ENCODE measurements at places on chromosomes 16 and 17.

GRCh38 chr17:35559495-35560210 lies 966 bp downstream of the SLFN14 start:
- no peak for DNase-seq

DNA sequence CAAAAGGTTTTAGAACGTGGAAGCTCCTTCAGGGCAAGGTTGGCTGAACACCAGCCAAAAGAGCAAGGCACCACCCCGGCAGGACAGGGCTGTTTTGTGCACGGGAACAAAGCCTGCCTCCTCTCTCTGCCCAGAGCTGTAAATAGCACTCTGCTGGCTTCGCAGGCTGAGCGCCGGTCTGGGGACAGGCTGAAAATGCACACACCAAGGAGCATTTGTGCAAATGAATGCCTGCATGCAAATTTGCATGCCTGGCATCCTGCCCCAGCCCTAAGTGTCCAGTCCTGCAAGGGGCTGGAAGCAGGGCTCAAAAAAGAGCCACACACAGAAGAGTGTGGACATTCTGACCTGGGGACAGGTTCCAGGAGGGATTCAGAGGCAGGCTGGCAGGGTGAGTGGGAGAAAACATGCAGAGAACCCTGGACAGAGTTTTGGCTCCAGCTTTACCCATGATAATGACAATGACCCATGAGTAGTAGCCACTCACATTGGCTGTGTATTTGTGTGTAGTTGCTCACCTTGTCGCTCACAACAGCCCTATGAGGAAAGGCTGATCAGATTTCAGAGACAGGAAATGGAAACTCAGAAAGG lies 11.7 kb downstream of the ABAT start:
- DNase-seq: no peak

DNA sequence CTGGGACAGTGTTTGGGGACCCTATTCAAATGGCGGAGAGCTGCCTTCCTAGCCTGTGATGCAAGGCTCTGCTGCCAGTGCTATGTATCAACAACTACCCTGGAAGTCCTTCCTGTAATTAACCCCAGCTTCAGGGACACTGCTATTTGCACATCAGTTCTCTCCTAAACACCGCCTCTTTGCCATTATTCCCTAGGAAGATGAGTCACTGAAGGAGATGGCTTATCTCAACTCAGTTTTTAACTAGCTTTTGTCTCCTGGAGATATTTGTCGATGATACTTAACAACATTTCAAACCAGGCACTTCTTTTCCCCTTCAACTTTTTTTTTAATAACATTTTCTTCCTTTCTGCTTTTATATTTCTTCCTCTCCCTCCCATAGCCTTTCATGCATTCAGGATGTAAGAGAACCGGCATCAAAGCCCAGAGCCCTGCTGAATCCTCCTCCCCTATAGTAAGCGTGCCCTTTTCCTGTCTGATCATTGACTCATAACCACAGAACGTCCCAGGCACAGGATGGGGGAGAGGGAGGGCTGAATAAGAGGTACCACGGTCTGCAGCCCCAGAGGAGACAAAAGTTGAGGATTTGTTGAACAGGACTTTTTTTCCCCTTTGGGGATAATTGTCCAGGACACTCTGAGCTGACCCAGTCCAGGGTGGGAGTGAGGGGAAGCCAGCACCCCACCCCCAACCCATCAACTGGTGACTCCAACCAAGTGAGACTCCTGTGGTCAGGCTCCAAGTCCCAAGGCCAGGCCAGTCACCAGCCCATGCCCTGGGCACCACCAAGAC lies 387.8 kb upstream of the SALL1 start:
- no peak for DNase-seq

- no peak for DNase-seq
Observed at GRCh38 chr16:76370344-76370743, 93.1 kb downstream of the CNTNAP4 start.

DNA sequence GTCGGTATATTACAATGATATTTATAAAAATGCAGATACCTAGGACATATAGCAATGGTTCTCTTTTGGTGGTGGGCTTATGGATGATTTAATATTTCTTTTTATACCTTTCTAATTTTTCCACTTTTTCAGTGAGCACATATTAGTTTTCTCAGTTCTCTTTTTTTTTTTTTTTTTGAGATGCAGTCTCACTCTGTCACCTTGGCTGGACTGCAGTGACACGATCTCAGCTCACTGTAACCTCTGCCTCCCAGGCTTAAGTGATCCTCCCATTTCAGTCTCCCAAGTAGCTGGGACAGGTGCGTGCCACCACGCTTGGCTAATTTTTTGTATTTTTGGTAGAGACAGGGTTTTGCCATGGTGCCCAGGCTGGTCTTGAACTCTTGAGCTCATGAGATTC lies 15.1 kb downstream of the MAP3K14 start:
- no peak for DNase-seq

GRCh38 chr17:36127199-36127893 lies 23.7 kb downstream of the CCL4 start:
- no peak for DNase-seq

- no peak for DNase-seq
Observed at GRCh38 chr17:74078363-74078941, 125.0 kb upstream of the RPL38 start.

- no peak for DNase-seq
Observed at GRCh38 chr17:59365383-59365981, 34.0 kb downstream of the YPEL2 start.

GRCh38 chr17:79673517-79673916 lies 57.2 kb upstream of the ENPP7 start:
- no peak for DNase-seq

DNA sequence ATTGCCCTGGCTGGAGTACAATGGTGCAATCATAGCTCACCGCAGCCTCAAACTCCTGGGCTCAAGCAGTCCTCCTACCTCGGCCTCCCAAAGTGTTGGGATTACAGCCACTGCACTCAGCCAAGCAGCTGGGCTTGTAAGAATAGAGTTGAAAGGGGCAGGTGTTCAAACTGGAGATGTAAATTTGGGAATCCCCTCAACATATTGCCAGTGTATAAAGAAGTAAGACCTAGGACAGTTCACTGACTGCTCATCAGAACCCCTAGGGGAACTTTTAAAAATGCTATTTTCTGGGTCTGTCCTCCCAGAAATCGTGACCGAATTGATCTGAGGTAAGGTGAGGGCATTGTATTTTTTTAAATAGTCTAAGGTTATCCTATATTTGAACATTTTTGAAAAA lies 8.9 kb upstream of the DNAJA2 start:
- DNase-seq: no peak

DNA sequence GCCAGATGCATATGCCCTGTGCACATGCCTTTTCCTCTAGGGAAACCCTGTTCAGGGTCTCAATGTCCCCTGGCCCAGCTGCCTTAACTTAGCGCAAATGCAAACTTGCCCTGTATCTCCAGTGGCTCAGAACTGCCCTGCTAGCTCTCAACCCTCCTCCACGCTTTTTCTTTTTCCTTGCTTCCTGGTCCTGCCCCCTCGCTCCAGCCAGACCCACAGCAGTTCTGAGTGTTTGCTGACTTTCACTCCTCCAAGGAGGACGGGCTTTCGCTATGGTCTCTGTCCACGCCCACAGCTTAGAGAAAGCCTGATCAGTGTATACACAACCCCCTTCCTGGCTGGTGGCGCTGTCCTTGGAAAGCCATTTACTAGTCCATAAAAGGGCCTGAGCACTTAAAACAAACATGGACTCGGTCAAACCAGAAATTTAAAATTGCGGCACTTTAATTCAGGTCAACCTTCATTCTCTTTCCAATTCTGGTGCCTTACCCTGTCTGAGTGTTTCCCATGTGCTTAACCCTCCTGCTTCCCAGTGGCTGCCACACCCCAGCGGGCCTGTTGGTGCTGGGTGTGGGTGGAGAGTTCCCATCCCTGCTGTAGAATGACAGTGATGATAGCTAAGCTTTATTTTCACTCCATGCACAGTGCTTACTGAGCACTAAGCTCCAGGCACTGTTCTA lies 15.6 kb upstream of the TMEM98 start:
- no peak for DNase-seq

DNA sequence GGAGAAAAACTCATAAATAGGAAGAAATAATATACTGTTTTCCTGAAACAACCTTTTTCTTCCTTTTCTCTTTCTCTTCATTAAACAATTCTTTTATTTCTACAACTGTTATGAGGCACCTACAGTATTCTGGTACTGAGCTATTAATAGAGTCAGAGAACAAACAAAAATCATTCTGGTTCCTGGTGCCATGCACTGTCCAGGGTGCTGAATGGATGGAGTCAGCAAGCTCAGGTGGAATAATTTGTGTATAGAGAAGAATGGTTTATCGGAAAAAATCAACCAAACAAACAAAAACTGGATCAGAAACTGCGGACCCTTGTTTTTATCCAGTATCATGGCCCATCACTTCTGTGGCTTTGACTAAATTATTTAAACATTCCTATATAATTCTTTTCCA lies 430.3 kb upstream of the GOT2 start:
- DNase-seq: no peak

GRCh38 chr17:81303385-81303784 lies 8.3 kb upstream of the SLC38A10 start:
- DNase-seq: no peak

DNA sequence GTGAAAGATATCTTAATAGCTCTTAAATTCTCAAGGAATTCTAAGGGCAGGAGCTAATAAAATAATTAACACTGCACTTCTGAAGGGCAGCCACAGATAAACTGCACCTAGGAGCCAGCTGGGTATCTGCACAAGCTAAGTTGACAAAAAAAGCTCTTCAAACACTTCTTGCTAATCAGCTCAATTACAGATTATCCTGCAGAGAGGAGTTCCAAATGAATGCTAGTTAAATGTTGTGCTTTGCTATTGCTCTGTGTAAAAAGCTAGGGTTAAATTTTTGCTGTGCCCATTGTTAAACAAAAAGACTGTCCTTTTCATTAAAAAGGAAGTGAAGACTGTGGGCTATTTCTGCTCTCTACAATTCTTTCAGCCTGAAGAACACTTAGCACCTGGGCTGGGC lies 158.5 kb upstream of the SHISA6 start:
- no peak for DNase-seq

DNA sequence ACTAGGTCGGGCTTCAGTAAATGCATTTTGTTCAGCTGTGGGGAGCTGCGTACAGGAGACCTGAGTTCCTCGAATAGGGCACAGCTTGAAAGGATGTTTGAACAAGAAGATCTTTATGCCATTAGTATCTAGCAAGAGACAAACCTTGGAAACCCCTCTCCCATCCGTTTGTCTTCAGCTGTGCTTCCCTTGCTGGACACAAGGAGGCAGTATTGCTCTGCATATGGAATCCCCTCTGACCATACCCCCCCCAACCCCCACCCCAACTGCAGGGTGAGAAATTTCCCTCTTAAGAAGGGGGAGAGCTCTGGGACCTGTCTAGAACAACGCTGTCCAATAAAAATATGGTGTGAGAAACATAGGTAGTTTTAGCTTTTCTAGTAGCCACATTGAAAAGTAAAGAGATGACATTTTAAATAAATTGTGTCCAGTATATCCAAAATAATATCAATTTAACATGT lies 1.6 kb downstream of the MRM1 start:
- peak; percentile 53 for DNase-seq

Measured in stimulated activated CD8-positive, alpha-beta memory T cell treated with anti-CD3 and anti-CD28 coated beads, Interleukin-4, amount 100 ng/mL, for 4 hours (primary cell).